ENCODE measurements at places on chromosomes 5 and 9.

GRCh38 chr5:6730807-6731206 is 17.6 kb downstream of the TENT4A start:
- DNase-seq = no peak

GRCh38 chr9:35285731-35286130 is 123.9 kb downstream of the UNC13B start:
- DNase-seq = no peak

DNA sequence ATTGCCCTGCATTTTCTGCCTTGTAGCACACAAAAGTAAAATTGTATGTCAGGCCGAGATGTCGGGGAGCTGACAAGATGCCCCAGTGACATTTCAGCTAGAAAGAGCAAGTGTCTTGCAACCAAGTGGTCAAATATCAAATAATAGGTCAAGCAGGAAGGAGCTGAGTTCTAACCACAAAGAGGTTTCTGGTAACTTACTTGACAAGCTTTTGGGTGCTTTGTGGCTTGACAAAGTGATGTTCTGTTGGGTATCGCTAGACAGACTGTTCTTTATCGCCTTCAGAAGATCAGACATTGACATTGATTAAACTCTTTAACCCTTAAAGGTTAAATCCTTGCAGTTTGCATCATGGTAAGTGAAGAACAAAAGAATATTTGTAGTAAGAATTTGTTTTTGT is 419.9 kb downstream of the CCDC171 start:
- no peak for DNase-seq

DNA sequence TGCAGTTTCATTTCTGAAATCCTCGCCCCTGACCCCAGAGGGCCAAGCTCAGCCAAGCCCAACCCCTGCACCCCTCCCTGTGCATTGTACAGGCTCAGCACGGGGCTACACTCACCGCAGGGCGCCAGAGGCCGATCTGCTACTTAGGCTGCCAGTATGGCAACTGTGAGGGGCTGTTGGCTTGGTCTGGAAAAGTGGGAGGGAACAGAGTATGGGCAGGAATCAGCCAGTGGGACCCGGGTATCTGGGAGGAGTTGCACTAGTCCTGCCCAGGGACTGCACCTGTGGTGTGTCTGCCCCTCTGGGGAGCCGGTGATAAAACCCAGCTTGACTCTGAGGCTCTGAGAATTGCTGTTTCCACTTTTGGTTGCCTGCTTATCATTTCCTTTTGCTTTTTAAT is 167.4 kb upstream of the KIF2A start:
- no peak for DNase-seq

GRCh38 chr9:120395376-120395775 is 184.6 kb downstream of the CDK5RAP2 start:
- DNase-seq = no peak

DNA sequence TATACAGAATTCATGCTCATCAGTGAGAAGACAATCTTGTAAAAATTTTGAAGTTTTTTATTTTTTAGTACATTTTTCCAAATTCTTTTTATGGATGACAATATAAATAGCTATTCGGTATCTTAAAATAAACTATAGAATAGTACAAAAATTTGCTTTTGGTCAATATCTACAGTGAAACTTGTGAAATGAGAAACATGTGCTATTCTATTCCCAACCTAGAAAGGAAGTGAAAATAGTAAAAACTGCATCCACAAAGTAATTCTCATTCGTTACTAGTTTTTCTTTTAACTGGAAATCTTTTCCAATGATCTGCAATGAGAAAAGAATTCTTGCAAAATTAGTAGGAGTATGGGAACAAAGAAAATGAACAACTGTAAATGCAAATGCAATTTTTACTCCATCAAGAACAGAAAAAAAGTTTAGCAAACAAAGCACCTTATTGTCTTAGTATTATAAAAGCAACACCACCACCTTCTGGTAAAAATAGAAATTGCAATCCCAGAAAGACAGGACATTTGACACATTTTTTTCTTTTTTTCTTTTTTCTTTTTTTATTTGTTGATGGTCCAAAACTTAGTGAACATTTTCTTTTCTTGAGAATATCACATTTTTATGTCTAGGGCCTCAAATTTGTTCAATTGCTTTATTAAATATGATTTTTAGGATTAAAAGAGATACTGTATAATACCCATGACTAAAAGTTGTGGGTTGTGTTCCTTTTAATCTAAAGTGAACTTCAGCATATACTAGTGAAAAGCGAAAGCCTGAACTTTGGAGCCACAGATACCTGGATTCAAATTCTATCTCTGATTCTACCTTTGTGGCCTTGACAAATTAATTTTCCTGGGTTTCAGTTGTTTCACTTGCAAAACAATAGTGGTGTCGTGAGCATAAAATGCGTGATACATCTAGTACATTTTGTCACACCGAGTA is 72.3 kb downstream of the SLCO4C1 start:
- DNase-seq = no peak

DNA sequence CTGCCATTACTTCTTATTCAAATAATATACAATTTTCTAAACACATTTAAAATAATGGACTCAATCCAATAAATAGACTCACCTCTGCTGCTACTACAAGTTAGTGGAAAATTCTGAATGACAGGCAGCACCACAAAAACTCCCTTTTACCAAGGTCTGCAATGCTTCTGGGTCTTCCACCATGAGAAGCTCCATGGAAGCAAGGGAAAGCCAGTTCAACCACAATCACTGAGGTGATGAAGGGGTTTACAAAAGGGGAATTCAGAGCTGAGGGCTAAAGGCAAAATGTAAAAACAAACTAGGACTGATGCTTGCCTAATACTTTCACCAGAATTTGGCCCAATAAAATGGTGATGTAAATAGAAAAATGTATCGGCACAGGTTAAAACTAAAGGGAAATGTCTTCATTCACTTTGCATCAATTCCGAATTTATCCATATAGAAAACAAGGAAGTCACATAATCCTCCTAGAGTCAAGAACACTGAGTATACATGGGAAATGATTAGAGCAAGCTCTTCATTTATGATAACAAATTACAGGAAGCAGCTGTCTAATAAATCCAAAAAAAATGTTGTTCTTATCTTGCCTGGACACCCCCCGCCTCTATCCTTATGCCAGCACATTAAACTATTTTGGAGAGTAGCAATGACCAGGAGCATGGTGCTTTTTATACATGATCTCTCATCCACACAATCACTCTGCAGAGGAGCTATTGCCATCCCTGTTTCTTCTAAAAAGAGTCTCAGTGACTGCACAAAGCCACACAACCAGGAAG is 66.3 kb upstream of the NFIB start:
- DNase-seq = no peak

GRCh38 chr5:128422612-128423011 is 115.4 kb downstream of the FBN2 start:
- DNase-seq = no peak

GRCh38 chr9:111842313-111842712 is 47.6 kb upstream of the SHOC1 start:
- no peak for DNase-seq

GRCh38 chr9:133540698-133541025 is 6.2 kb downstream of the ADAMTSL2 start:
- DNase-seq = peak; percentile 13

DNA sequence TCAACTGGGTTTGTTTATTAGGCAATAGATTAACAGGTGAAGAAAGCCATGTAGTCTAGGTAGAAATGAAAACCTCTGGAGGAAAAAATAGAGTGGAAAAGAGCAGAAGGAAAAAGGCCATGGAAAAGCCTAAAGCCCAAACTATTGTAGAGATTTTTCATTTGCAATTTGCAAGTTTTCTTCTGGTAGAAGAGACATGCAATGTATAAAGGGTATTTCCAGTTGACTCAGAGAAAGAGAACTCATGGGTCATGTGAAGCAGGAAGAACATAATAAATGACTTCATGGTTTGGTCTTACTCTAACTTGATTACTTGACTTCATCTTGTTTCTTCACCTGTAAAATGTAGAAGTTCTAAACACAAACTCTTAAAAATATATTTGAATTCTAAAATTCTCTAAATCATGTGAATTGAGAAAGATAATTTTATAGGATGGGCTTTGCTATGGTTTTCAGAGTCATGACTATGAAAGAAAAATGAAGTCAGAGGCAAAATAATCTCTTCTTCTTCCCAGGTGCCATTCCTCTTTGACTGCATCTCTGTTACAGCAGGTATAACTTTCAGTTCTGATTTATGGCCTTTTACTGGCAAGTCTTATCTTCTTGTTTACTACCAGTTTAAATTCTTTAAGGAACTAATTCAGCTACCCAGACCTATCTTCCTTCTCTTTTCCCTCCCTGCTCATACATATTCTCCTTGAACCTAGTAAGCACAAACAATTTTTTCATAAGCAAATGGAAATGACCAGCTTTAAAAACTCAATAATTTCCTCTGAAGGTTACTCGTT is 47.7 kb upstream of the TMC1 start:
- peak; percentile 48 for DNase-seq

DNA sequence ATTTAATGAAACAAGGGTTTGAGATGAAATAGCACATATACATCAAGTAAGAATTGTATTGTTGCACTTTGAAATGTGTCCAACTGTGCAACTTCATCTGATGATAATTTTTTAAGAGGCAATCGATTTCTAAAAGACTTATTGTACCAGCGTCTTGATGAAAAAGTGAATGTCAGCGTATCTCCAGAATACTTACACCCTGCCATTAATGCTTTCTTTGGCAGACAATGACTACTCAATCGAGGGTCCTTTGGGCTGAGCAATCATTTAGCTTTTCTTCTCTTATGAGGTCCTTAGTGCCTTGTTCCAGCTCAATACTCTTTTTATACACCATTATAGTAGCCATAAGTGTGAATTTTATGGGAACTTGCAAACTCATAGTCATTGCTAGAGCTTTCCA is 4.7 kb downstream of the TLE1 start:
- no peak for DNase-seq

DNA sequence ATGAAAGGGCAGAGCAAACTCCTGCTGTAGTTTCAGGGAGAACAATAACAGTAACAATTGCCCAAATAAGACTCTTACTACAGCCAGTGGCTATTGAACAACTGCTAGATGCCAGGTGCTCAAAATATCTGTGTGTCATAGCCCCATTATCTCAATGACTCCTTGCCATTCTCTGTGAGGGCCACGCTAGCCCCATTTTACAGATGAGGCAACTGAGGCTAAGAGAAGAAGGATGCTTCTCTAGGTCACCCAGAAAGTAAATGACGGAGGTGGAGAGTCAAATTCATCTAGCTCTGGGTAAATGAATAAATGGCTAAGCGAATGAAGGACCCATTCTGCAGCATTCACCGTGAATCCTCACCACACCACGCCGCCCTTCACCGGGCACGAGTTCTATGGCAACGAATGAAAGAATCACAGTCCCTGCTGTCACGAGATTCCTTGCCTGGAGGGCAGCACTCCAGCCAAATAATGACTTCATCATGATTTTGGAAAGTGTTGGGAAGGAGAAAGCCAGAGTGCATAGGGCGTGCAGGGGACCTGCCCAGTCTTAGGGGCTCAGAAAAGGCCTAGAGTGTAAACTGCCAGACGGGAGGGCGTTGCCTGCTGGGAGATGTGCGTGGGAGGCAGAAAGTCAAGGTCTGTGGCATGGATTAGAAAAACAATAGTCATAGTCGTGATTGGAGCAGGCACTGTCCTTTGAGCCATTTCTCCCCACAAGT is 147.2 kb downstream of the C9orf50 start:
- DNase-seq = no peak

DNA sequence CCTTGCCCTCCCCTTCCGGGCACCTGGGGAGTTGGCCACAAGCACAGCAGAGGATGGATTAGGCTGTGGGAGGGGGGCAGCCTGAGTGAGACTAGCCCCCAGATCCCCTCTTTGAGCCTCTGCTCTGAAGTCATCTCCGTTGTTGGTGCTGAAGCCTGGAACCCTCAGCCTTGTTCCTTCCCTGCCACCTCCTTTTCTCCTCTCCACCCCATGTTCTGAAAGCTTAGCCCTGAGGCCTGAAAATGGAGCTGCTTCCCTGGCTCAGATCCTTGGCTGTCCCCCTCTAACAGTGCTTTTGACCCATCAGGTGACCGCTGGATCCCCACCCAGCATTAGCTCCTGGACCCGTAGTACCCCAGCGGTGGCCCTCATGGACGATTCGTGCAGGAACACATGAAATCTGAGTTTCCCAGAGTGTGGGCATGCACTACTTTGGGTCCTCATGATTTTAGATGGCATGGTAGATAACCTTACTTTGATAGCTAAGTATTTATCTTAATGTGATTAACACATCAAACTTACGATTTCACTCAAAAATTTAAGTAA is 21.6 kb upstream of the ANGPTL2 start:
- DNase-seq = no peak

DNA sequence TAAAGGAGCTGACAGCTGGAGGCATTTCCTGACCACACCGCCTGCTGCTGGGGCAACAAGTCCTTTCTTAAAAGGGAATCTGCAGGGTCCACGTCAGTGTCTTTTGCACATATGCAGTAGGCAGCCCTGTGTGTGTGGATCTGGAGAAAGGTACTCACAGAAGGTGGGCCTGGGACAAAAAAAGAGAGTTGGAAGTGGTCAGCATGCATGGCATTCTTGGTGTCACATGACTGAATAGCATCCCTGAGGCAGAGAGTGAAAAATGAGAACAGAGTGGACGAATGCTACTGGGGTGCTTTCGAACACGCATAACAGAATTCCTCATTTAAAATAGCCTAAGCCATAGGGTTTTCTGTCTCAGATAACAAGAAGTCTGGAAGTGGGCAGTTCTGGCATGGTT is 47.0 kb downstream of the DNAJC21 start:
- DNase-seq = no peak

DNA sequence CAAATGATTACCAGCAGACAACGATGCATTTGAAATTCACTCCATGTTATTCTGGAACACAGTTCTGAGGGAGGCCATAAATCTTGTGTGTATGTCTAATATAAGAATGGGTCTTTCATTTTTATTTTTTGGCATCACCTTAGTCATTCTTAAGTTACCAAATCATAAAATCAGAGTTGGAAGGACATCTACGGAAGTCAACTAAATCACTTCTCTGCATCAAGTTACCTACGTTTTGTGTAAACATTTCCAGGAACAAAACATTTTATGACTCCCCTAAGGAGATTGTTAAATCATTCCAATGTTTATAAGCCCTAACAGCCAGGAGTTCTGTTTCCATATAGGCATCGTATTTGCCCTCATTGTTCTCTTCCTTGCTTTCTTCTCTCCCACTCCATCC is 378.2 kb downstream of the FAM170A start:
- no peak for DNase-seq

GRCh38 chr5:14286574-14287421 is 143.7 kb downstream of the TRIO start:
- DNase-seq = peak; percentile 86

DNA sequence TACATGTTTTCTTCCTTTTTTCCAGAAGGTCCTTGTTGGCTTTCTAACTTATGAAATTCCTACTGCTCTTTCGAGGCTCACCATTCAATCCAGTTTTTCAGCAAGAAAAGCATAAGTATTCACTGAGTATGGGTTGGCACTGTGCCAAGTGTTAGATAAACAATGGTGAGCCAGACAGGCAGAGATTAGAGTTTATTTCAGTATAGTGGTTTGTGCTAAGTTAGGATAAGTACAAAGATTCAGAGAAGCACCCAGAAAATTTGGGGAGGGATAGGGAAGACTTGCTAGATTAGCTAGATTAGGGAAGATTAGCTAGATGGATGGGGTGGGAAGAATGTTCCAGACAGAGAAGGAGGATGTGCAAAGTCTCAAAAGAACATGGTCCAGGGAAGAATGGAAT is 122.9 kb downstream of the OXCT1 start:
- DNase-seq = no peak

- DNase-seq = no peak
Measured at GRCh38 chr5:58317009-58317408, 142.9 kb downstream of the PLK2 start.

Data from GM12878 (cell line).